Heart left ventricle (tissue), 16 donors: ENCODE measurements at places on chromosomes 1 and 21. TPM values are rescaled to one million over a fixed set of nuclear protein-coding genes. Genes with fewer than 3 reads are reported as not detected.

- peak; percentile 54 for DNase-seq
These were observed 1.0 kb downstream of the ST6GALNAC5 start for GRCh38 chr1:76868154-76868882.

- no peak for DNase-seq
These were observed 1.4 kb upstream of the SSBP3 start for GRCh38 chr1:54407404-54408146.

- peak; percentile 52 for DNase-seq
These were observed 6.6 kb downstream of the SDC3 start for GRCh38 chr1:30901798-30902581.

DNA sequence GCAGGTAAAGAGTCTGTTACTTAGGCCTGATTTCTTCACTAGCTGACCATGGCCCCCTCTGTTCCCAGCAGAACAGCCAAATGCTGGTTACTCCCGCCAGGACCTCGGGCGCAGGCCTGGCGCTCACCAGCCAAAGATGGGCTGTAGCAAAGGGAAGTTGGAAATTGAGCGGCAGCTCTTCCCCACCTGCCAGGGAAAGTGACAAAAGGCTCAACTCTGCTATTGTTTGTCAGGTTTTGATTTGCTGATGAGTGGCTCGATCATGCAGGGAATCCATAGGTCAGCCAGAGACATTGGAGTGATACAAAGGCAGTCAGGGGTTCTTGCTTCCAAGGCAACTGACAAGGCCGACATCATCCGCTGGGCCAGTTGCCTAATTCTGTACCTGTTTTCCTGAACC, 120.1 kb downstream of the ASTN1 start:
- no peak for DNase-seq

- DNase-seq = no peak
These were observed 25.0 kb downstream of the SLAMF1 start for GRCh38 chr1:160621633-160622413.

DNA sequence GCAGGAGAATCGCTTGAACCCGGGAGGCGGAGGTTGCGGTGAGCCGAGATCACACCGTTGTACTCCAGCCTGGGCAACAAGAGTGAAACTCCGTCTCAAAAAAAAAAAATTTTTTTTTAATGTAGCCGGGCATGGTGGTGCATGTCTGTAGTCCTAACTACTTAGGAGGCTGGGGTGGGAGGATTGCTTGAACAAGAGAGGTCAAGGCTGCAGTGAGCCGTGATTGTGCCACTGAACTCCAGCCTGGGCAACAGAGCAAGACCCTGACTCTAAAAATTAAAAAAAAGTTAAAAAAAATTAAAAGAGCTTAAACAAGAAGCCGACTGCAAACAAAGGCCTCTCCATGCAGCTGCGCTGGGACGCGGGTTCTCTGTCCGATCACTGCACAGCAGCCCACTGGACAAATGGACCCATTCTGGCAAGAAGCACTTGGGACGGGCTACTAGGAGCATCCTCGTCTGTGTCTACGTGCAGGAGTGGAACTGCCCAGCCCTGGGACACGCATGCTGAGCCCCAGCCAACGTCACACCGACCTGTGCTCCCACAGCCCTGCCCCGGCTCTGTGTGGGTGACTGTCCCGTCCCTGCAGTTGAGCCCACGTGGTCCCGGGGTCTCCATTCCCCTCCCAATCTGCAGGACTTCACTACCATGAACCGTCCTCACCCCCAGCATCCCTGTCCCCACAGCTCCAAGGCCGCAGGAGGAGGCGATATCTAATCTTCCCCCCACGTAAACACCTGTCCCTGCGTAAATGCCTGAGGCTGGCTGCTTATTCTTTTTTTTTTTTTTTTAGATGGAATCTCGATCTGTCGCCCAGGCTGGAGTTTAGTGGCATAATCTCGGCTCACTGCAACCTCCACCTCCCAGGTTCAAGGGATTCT, 12.3 kb downstream of the SLC35E2B start:
- DNase-seq = peak; percentile 23

DNA sequence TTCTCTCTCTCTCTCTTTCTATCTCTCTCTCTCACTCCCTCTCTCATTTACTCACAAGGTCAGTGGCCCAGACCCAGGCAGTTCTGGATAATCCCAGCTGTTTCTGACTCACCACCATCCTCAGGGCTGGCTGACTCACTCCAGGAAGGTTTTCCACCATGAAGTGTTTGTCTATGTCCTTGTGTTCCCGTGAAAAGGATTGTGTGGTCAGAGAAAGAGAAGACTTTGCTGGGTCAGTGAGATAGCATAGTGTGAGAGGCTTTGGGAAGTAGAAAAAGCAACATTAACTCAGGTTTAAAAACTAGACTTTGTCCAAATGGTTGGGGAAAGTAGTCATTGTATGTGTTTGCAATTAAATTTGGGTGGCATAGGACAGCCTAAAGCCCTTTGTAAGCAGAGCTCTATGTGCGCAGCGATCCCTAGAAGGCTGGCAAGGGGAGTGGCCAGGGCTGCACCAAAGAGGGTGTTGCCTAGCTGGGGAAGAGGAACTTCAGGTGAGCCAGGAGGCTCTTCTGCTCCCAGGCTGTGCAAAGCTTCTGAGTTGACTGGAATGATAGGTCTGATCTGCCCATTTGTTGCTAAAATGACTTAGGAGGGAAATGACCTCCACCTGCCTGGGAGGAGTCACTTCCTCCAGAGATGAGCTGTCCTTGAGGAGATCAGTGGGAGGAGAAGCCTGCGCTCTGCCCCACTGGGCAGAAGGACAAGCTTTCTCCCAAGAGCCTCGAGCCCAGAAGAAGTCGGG, 4.9 kb upstream of the CAPN2 start:
- peak; percentile 70 for DNase-seq

GRCh38 chr1:167756730-167757405, 35.1 kb downstream of the MPZL1 start:
- peak; percentile 44 for DNase-seq

S100A9 gene
- 83.5 TPM for total RNA-seq

SPATA21 gene
- total RNA-seq = not detected
